Hematopoietic multipotent progenitor cell treated with erythropoietin and hydrocortisone succinate and interleukin-3 and kit ligand, for 8 days (in vitro differentiated cells): ENCODE measurements at places on chromosomes 3 and 15.
A peak's percentile ranks its signal among the peaks of the same experiment; 100 is the strongest.

- DNase-seq: no peak
Measured at GRCh38 chr15:51754267-51754666, 2.9 kb downstream of the TMOD2 start.

DNA sequence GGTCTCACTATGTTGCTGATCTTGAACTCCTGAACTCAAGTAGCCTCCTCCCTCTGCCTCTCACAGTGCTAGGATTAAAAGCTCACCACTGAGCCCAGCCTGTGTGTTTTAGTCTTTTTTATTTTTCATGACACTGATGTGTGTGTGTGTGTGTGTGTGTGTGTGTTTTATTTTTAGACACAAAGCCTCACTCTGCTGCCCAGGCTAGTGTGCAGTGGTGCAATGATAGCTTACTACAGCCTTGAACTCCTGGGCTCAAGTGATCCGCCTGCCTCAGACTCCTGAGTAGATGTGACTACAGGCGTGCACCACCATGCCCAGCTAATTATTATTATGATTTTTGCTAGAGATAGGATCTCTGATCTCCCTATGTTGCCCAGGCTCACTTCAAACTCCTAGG is 23.3 kb upstream of the CTSH start:
- no peak for DNase-seq

DNA sequence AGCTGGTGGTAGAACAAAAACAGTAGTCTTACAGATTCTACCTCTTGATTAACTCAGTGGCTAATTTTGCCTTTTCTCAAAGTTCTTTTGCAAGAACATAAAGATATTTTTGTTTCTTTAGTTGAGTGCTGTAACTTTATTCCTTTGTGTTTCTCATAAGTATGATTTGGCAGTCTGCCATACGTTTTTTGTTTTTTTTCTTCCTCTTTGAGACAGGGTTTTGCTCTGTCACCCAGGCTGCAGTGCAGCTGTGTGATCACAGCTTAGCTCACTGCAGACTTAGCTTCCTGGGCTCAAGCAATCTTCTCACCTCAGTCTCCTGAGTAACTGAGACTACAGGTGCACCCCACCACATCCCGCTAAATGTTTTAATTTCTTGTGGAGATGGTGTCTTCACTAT is 22.4 kb downstream of the B3GNT5 start:
- DNase-seq: peak; percentile 79

DNA sequence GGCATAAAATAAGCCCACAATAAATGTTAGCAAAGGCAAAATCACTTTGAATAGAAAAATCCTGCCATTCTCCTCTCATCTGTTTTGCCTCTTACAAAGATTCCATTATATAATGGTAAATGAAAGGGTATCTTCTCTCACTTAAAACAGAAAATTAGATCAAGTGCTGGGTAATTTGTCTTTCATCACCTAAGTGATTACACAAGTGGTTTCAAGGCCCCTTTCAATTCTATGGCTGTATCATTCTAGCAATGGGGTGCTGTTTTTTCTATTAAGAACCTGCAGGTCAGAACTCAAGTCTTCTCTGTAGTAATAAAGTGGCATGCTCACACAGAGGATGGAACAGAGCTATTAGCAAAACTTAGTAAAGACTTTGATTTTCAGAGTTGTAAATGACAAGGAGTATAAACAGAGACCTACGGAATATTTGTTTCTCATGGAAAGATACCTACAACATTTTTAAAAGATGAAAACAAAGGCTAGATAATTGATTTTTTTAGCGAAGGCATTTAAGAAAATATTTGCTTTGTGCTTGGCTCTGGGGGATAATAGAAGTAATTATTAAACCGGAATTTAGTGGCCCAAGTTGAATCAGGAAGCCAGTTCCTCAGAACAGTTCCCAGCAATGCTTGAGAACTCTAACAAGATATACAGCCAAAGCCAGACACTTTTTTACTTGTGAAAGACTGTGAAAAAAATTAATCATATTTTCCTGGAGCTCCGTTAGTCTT is 137.4 kb downstream of the CMSS1 start:
- DNase-seq: no peak

GRCh38 chr3:128524374-128525299 is 31.6 kb upstream of the GATA2 start:
- DNase-seq: no peak

DNA sequence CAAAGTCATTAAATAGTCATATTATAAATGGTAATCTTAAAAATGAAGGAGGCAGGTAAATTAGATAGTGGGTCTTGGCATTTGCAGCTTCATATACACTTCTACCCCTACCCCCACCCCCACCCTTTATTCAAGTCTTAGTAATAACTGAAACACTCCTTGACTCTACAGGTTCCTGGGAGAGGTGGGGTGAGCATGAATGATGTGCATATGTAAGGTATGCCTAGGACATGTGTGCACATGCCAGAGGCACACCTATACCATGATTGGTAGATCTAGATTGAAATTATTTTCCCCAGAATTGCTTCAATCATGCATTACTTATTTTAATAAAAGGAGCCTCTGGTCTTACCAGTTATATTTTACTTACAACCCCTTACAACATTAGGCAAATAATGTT is 40.1 kb upstream of the PDCD6IP start:
- no peak for DNase-seq

- DNase-seq: no peak
Measured at GRCh38 chr3:195151866-195152541, 119.0 kb downstream of the XXYLT1 start.

DNA sequence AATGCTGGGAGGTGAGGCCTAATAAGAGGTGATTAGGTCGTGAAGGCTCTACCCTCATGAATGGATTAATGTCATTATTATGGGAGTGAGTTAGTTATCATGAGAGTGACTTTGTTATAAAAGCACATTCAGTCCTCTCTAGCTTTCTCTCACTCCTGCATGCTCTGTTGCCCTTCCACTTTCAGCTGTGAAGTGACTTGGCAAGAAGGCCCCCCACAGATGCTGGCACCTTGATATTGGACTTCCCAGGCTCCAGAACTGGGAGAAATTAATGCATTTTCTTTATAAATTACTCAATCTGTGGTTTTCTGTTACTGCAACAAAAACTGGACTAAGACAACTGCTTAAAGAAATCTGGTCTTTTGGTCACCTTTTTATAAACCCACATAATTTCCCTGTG is 144.3 kb downstream of the FBN1 start:
- DNase-seq: no peak

DNA sequence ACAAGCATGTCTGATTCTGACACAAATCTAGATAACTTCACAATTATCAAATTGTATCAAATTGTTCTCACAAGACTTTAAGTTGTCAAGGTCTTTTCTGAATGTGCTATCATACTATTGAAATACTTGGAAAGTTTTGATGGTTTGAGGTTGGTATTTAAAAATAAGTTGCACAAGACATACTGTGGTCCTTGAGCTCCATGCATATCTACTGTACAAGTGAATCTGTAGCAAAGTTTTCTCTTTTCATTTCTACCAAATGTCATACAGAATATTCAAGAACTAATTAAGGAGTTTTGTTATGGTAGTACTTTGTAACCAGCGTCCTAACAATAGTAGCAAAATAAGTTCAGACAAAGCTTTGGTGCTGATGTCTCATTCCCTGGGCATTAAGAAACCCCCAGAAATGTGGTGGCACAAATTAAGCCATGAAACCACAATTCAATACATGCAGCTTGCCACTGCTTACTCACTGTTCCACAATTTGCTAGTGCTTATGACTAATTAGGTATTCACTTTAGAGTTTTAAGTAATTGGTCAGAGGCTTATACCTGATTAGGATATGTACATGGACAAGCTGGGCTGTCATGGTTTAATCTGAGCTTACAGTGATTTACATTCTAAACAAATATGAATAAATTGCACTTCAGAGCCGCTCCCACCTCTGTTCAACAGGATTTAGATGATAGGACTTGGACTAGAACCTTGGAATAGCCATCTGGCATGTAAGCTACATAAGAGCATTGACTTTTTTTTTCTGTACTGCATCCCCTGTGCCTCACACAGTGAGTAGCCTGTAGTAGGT is 8.8 kb downstream of the TBC1D23 start:
- DNase-seq: no peak

DNA sequence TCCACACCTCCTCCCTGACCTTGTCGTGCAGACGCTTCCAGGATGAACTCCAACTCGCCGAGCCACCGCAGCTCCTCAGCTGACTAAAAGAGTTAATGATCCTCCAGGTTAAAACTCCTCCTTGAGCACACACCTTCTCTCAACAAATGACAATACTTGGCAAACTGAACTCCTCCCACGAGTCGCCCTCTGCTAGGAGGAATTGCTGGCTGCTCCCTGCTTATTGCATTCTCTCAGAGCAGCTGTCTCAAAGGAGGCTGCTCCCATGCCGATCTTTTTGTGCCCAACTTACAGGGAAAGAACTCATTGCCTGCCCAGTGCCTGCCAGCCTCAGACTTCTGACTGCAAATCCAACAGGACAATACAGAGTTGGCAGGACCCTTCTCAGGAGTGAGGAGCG is at the start of gene ATP13A4:
Gene ATP13A4, minus strand, starts transcription at position 85 of the 400 bp plus-strand sequence. CDS start 96 bp downstream, outside the sequence.
- no peak for DNase-seq

GRCh38 chr3:107206141-107206540 is 171.1 kb upstream of the CCDC54 start:
- peak; percentile 50 for DNase-seq

- DNase-seq: no peak
Measured at GRCh38 chr15:95175914-95176658, 944.7 kb downstream of the MCTP2 start.

DNA sequence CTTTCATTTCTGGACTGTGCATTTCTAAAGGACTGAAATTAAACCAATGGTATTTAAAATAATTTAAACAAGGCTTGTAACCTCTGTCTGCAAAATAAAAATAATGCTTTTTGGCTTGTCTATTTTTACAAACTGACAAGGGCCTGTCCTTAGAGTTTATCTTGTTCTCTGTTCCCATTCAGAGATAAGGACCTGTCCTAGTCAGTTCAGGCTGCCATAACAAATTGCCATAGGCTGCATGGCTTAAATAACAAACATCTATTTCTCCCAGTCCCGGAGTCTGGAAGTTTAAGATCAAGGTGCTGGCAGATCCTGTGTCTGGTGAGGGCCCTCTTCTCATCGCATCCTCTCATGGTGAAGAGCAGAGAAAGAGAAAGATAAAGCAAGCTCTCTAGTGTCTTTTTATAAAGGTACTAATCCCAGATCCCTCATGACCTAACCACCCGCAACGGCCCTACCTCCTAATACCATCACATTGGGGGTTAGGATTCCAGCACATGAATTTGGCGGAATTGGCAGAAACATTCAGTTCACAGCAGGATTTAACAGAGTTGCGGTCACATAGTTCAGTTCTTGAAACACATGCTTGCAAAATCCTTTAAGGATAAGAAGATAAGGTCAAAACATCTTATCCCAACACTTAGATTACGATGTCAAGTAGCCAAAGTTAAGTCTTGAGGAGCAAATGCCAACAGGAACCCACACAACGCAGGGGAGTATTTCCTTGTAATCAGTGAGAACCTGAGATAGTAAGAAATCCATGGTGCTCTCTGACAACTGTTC is 17.8 kb downstream of the KBTBD8 start:
- peak; percentile 35 for DNase-seq

- DNase-seq: no peak
Measured at GRCh38 chr3:79751703-79752102, 16.1 kb downstream of the ROBO1 start.

GRCh38 chr15:72495007-72495406 is 20.9 kb downstream of the ARIH1 start:
- DNase-seq: no peak

GRCh38 chr3:41683666-41684350 is 278.1 kb downstream of the ULK4 start:
- no peak for DNase-seq

DNA sequence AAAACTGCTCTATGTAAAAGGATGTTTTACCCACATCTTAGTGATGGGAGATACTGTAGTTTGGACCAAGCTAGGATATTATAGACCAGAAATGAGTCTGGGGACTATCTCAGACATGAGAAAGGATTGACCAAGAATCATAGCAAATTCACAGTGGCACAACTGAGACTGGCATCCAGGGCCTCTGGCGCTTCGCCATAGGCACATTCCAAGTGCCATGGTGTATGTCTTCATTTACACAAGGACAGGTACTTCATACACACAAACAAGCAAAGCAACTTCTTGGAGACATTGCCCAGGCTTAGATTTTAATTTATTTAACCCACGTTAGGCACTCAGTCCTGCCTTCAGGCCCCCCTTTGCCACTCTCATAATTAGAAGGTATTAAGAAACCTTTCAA is 28.9 kb downstream of the CACNA1D start:
- DNase-seq: no peak

GRCh38 chr15:74449643-74450205 is 11.2 kb downstream of the UBL7 start:
- DNase-seq: no peak

DNA sequence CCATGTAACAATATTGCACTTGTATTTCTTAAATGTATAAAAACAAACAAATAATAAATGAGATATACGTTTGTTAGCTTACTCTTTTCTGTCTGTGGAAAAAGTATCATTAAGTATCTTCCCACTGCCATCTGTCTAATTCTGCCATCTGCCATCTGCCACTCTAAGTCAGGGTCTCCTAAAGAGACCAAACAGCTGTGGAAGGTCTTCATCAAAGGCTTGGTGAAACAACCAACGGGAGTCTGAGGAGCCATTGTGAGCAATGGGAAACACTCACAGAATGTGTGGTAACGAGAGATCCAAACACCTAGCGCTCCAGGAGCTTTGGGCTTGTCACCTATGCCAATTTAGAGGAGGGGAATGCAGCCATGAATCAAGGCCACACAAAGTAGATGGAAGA is 28.7 kb upstream of the PFN2 start:
- DNase-seq: no peak

DNA sequence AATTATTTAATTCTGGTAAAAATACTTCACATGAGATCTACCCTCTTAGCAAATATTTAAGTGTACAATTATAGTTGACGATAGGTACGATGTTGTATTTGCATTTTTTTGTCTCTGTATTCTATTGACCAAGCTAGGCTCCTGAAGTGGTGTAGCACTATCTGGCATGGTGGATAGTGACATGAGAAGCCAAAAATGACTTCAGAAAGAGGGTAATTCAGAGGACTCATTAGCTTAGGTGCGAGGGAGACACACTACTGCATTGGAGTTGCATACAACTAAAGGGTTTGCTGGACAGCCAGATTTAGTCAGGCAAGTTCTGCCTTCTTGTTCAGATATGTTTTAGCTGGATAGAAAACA is 50.6 kb downstream of the KBTBD8 start:
- no peak for DNase-seq

GRCh38 chr3:122555275-122556071 is 8.6 kb downstream of the PARP9 start:
- DNase-seq: no peak

GRCh38 chr3:52243791-52244628 is 1.5 kb upstream of the PPM1M start:
- DNase-seq: peak; percentile 32

- no peak for DNase-seq
Measured at GRCh38 chr3:13569641-13570390, 20.9 kb downstream of the FBLN2 start.

- no peak for DNase-seq
Measured at GRCh38 chr3:23996095-23996524, 51.0 kb downstream of the NR1D2 start.

- no peak for DNase-seq
Measured at GRCh38 chr3:129119365-129120100, 2.1 kb downstream of the RAB43 start.

GRCh38 chr15:53675832-53676231 is 83.6 kb downstream of the WDR72 start:
- DNase-seq: no peak
